ENCODE measurements at places on chromosomes 5 and 9.

DNA sequence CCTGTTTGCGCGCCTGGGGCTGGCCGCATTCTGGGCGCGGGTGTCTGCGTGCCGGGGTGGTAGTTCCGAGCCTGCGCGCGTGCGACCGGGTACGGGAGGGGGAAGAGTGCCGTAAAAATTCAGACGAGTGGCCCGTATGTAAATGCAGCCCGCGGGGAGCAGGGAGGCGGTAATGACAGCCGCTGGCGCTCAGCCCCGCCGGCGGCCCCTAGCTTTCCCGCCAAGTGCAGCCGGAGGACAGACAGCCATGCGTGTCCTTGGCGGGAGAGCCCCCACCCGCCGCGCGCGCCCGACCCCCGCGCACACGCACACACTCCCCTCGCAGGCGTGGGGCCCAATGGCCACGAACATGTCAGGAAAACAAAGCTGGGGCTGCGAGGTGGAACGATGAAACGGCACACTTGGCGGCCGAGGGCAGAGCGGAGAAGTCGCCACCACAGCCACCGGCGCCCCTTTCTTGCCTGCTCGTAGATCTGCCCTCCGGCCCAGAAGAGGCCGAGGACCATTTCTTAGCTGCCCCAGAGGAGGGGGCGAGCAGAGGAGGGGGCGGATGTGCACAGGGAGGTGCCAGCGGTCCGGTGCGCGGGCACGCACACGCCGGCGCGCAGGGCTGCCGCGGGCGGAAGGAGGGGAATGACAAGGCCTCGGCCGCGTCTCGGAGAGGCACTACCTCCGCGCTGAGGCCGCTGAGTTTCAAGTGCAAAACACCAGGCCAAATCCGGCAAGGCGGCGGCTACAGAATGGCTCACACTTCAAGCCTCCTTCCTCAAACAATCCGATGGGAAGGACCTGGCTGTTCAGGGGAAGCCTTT, 208.4 kb downstream of the MEF2C start:
- DNase-seq: no peak

DNA sequence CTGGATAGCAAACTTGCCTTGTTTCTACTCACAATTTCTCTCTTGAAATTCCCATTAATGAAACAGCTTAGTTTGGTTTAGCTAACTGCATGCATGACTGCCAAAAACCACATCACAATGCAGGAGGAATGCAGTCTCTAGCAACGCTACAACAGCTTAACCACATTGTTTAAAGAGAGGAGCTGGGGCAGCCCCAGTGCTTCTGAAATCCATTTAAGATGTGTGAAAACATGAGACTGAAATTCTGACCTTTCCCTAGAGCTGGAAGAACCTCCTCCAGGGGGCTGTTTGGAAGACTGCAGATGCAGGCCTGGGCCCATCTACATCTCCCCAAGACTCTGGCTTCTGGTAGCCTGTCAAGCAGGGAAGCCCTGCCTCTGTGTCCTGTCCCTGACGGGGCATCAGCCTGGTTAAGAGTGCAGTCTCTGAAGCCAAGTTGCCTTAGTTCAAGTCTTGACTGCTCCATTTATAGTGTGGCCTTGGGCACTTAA, 157.1 kb downstream of the ZNF462 start:
- DNase-seq: peak; percentile 96

GRCh38 chr5:157106630-157107461, 2.0 kb downstream of the HAVCR2 start:
- DNase-seq: no peak

- DNase-seq: no peak
These were observed 5.5 kb upstream of the RUSC2 start for GRCh38 chr9:35484406-35484805.

- DNase-seq: peak; percentile 79
These were observed 56.6 kb downstream of the RGS3 start for GRCh38 chr9:113520109-113520642.

DNA sequence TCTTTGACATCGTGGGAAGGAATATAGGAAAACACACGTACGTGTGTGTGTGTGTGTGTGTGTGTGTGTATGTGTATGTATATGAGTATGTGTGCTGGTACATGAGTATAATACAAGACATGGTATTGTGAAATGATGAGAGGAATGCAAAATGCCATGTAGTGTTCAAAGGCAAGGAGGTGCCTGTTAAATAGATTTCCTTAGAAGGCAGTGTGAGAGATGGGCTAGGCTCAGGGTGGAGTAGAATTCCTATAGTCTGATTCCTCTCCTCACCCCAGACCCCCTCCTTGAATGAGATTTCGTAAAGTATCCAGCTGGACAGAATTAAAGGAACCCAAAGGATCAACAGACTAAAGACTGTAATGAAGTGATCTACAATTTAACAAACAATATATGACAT, 11.1 kb downstream of the GPR21 start:
- DNase-seq: no peak

DNA sequence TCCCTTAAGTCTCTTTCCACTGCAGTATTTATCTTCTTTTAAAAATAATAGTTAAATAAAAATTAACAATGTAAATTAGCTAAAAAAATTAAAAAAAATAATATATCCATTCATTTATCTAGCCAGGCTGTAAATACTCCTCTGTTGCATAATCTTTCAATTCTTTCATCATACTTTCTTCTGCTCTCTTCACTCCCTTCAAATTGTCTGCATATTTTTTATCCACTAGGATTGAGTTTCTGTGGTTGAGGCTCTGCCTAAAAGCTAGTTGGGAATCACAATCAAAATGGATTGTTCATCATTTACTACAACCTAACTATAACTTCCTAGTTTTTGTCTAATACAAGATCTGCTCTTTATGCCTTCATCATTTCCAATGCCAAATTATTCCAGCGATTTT, 182.2 kb downstream of the PDE4D start:
- DNase-seq: no peak

GRCh38 chr9:97647996-97648395, 14.4 kb downstream of the NCBP1 start:
- no peak for DNase-seq

DNA sequence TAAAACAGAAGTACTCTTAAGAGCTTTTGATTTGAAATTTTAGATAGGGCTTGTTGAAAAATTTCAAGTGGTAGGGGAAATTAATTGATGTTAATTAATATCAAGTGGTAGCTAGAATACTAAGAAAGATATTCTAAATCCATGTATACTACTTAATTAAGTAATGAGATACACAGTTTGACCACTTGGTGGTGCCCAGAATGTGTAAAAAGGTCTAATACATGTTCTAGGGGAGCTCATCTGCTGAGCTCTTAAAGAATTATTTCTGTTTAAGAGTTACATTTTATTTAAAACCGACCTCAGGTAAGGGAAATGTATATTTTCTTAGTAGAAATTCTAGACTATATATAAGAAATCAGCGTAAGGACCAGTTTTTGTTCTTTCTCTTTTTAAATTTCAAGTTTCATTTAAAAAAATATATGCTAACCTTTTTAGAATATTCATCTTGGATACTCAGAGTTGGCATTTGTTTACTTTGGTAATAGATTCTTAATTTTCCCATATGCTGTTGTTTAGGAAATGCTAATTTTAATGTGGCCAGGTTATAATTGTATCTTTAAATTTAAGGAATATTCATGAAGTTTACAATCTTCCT, 61.5 kb downstream of the LNPEP start:
- DNase-seq: peak; percentile 21

DNA sequence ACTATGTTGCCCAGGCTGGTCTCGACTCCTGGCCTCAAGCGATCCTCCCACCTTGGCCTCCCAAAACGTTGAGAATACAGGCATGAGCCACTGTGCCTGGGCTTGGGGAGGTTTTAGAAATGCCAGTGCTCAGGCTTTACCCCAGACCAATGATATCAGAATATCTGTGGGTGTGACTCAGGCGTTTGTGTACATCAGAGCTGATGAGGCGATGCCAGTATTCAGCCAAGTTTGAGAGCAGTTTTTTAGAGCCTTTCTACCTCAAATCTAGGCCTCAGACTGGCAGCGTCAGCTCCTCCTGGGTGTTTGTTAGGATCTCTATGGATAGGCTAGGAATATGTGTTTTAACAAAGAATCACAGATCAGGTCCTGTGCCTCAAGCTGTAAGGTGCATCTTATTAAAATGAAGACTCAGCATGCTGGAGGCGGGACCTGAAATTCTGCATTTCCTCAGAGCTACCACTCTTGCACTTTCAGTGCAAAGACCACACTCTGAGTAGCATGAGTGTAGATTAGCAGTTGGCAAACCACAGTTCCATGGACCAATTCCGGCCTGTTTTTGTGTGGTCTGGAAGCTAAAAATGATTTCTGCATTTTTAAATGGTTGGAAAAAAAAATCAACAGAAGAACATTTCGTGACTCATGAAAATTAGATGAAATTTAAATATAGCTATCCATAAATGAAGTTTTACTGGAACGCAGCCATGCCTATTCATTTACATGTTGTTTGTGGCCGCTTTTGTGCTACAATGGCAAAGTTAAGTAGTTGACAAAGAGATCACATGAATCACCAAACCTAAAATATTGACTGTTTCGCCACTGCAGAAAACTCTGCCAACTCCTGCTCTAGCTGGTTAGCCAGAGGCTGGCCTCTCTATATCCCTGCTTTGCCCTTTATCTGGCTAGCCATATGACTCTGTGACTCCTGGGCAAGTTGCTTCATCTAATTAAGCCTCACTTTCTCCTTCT, 92.2 kb downstream of the KLF4 start:
- DNase-seq: no peak

GRCh38 chr9:108078811-108079210, 589.2 kb upstream of the KLF4 start:
- DNase-seq: no peak

- no peak for DNase-seq
These were observed 8.3 kb downstream of the RFX3 start for GRCh38 chr9:3517377-3518048.

DNA sequence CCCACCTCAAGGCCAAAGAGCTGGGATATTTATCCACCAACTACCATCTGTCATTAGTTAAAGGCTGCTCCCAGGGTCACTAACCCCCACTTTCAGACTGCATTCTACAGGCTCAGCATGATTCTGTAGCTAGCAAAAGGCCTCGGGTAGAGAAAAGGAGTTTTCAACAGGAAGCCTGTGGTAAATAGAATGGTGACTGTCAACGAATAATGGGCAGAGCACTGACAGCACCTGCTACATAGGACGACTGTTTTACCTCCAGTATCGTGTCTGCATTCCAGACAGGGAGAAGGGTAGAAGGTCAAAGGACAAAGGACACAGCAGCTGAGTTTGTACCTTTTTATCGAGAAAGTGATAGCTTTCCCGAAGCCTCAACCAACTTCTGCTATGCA, 20.3 kb downstream of the MFAP3 start:
- DNase-seq: no peak

DNA sequence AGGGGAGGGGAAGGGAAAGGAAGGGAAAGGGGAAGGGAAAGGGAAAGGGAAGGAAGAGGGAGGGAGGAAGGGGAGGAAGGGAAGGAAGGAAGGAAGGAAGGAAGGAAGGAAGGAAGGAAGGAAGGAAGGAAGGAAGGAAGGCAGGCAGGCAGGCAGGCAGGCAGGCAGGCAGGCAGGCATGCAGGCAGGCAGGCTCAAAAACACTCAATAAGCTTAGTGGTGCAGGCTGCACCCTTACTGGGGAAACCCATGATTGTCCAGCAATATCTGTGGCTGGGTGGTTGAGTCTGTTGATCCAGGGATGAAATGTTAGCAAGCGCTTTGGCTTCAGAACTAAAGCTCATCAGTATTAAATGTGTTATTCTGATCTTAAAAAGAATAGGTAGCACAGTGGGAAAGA, 145.6 kb downstream of the LPAR1 start:
- DNase-seq: no peak

DNA sequence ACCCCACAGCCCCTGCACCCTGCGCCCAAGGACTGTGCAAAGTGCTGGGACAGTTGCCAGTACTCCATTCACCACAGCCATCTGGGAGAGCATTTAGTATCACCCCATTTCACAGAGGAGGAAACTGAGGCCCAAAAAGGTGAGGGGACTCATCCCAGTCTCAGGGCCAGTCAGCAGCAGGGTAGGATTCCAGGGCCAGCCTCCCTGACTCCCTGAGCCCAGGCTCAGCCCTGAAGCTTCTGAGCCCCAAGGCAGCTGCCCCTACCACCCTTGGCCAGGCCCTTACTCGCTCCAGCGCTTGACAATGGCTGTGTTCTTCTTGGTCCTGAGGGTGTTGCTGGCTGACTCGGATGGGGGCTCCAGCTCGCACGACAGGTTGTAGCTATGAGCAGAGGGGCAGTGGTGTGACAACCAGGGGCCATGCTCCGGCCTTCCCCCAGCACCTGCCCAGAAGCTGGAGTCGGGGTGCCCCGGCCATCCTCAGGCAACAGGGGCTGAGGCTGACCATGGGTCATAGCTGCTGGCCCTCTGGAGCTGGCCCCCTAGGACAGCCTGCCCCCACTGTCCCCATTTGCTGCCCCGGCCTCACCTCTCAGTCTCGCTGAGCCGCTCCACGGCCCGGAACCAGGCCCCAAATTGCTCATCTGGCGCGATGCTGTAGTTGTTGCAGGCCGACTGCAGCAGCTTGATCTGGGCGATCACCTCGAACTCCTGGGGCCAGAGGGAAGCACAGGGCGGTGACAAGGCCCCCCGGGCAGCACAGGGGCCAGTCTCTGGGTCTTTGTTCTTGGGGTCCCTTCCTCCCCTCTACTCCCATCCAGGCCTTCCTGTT, 18.6 kb downstream of the RALGDS start:
- no peak for DNase-seq

GRCh38 chr5:165459232-165459631, 1953.8 kb downstream of the MAT2B start:
- DNase-seq: no peak

- no peak for DNase-seq
These were observed 39.6 kb upstream of the SH3PXD2B start for GRCh38 chr5:172493906-172494305.

GRCh38 chr9:70382709-70383605, 31.5 kb downstream of the KLF9 start:
- no peak for DNase-seq

DNA sequence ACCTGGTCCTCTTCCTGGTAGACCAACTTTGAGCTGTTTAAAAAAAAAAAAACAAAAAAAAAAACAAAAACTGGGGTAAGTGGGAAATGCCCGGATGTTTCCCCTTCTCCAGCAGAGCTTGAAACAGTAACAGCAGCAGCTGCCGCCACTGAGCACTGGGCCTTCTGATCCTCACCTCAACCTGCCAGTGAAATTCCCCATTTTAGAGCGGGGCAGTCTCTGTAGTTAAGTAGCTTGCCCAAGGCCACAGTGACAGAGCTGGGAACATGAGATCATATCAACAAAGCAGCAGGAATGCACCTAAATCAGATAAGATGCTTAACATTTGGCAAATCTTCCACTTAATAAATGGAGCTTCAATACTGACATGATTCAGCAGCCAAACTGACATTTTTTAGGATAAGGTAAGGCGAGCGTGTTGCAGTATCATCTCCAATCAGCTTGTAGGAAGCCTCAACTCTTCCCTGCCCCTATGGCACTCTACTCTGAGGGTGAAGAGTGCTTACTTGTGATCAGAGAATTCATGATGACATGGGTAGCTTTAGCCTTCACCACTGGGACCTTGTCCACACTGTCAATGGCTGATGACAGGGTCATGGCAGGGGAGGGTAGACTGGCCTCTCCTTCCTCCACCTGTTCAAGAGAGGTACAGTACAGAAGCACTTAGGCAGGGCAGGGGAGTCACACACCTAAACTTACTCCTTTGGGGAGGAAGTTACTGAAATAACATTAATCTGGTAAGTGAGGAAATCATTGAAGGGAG, 9.3 kb downstream of the KIAA1191 start:
- DNase-seq: no peak

- no peak for DNase-seq
These were observed 54.9 kb downstream of the USP20 start for GRCh38 chr9:129889941-129890717.

- DNase-seq: peak; percentile 92
These were observed 46.8 kb downstream of the NIPSNAP3B start for GRCh38 chr9:104810421-104811339.

GRCh38 chr5:177311723-177312648, at the start of gene MXD3:
Gene MXD3 (minus strand): TSS chr5:177311898. CDS start chr5:177311830, 68 bp downstream.
- peak; percentile 82 for DNase-seq

- no peak for DNase-seq
These were observed 32.8 kb upstream of the SUSD3 start for GRCh38 chr9:93025736-93026135.
